Skeletal muscle cell (primary cell): ENCODE measurements at places on chromosomes 11 and 22.
A peak's percentile ranks its signal among the peaks of the same experiment; 100 is the strongest.

GRCh38 chr11:103848686-103849085, 187.8 kb upstream of the DDI1 start:
- DNase-seq, result no peak

- no peak for DNase-seq
These were observed 46.3 kb upstream of the ANO1 start for GRCh38 chr11:70031631-70032469.

- no peak for DNase-seq
These were observed 1.2 kb downstream of the TSPO start for GRCh38 chr22:43152357-43153071.

GRCh38 chr11:95867105-95867504, 56.8 kb downstream of the MTMR2 start:
- no peak for DNase-seq

DNA sequence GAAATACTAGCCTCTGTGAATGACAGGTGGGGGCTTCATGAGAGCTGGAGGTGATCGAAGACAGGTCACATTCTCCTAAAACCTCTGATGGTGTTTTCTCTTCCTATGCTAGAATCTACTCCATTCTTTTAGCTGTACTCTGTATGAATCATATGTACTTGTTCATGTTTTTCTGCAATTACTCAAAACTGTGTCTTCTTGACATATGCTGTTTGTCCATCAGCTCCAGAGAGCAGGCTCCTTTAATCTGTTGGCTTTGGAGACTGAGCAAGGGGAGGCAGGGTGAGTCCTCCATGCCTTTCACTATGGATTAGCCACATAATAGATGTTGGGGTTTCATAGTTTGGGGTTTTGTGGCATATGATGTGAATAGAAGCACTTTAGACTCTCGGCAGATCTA, 598.8 kb downstream of the NTM start:
- DNase-seq, result no peak

DNA sequence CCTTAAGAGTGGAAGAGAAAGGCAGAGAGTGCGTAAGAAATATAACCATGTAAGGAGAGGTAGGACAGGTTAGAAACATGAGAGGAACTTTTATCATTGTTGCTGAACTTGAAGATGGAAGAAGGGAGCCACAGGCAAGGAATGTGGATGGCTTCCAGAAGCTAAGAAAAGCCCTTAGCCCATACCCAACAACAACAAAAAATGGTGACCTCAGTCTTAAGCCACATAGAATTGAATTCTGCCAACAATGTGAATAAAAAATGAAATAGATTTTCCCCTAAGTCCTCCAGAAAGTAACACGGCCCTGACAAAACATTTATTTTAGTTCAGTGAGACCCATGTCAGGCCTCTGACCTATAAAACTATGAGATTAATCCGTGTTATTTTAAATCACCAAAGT, 767.3 kb downstream of the FAM181B start:
- no peak for DNase-seq

DNA sequence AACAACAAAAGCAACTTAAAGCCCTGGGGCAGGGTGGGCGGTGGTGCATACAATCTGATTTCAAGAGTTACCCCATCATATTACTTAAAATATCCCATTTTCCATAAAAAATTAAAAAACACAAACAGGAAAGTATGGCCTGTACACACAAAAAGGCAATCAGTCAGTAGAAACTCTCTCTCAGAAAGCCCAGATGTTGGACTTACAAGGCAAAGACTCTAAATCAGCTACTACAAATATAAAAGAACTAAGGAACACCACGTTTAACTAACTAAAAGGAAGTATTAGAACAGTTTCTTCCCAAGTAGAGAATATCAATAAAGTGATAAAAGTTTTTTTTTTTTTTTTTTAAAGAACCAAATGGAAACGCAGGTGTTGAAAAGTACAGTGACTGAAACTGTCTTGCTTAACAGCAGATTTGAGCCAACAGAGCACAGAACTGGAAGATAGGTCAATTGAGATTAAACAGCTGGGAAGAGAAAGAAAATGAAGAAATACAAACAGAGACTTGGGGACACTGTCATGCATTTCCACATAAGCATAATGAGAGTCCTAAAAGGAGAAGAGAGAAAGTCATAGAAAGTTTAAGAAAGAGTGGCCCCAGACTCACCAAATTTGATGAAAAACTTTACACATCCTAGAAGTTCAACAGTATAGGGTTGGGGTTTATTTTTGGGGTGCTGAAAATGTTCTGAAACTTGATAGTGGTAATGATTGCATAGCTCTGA, 8.6 kb downstream of the SC5D start:
- DNase-seq, result no peak

DNA sequence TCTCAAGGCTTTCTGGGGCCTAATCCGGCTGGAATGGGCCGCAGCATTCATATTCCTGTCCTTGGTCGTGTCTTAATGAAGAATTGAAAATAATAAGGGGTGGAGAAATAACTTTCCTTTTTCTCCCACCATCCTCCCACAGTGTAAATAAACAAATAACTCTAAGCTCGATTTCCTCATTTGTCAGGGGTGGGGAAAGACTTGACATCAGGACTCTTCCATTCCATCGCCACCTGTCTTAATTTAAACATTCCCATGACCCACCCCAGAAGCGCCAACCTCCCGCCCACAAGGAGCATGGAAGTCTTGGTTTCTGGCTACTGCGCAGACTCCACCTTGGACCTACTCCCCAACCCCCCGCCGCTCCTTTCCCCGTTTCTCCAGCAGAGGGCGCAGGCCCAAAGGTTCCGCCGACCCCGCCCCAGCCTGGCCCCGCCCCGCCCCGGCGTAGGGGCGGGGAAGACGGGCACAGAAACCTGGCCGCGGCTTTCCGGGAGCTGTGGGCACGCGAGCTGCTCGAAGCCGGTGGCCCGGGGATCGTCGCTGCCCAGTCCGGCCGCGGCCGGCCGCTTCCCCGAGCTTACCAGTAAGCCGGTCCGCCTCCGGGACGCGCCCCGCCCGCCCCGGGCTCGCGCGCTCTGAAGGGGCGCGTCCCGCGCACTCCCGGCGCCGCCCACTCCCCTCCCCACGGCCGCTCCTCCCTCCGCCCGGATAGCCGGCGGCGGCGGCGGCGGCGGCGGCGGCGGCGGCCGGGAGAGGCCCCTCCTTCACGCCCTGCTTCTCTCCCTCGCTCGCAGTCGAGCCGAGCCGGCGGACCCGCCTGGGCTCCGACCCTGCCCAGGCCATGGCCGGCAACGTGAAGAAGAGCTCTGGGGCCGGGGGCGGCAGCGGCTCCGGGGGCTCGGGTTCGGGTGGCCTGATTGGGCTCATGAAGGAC, at the start of gene CBL:
TSS of gene CBL (plus strand) at position 766 of the 937 bp plus-strand sequence. CDS start at position 845, 79 bp downstream.
- peak; percentile 45 for DNase-seq

GRCh38 chr11:69101115-69101791, 52.5 kb downstream of the TPCN2 start:
- peak; percentile 31 for DNase-seq

- DNase-seq, result no peak
These were observed 643 bp downstream of the TIGD3 start for GRCh38 chr11:65355013-65355775.

DNA sequence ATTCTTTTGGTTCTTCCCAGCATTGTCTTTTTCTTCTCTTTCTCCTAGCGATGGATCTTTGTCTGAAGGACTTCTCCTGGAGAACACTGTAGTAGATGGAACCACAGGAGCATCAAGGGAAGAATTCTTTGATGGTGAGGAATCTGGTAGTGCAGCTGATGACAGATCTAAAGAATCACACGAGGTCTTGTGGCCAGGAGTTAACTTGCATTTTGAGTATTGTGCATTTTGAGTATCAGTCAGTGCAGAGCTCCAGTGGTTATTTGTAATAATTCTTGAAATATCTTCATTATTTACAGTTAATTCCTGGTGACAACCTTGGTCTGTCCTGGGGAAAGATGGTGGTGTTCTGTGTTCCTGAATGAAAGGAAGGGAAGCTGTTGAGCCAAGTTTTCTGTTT, 14.5 kb upstream of the POGLUT3 start:
- no peak for DNase-seq

- no peak for DNase-seq
These were observed 388.4 kb upstream of the DDI1 start for GRCh38 chr11:103648054-103648453.

DNA sequence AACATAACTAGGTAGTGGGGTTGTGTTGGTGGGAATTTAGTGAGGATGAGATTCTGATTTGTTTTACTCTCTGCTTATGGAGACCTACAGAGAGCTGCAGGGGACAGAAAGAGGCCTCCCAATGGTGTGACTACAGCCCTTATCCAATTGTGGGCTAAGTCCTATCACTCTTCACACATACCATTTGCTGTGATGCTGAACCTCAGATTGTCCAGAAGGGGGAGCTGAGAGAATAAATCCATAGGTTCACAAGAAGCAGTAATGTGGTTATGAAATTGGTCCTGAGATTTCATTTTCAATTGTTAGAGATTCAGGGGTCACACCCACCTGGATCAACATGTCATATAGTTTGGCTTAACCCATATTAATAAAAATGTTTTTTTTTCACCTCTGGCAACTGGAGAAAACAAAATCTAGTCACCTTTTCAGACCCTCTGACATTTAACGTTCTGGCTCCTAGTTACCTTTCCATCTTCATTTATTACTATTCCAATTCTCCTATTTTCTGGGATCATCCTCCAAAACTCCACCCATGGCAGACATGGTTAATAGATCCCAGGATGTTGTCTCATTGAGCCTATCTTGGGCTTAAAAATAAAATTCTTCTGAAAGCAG, 53.3 kb upstream of the PTPN5 start:
- peak; percentile 4 for DNase-seq

DNA sequence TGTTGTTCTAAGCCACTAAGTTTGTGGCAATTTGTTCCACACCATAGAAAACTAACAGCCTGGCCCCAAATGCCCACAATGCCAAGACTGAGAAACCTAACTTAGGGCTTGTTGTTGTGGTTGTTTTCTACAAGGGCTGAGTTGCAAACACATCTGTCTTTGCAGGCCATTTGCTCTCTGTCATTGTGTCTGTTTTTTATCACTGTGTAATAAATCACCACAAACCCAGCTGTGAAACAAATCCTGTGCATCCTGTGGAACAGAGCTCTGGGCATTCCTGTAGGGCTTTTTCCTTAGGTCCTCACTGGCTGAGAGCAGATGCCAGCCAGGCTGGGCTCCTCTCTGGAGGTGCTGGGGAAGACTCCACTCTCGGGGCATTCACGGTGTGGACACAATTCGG, 15.7 kb upstream of the SYT8 start:
- DNase-seq, result no peak

DNA sequence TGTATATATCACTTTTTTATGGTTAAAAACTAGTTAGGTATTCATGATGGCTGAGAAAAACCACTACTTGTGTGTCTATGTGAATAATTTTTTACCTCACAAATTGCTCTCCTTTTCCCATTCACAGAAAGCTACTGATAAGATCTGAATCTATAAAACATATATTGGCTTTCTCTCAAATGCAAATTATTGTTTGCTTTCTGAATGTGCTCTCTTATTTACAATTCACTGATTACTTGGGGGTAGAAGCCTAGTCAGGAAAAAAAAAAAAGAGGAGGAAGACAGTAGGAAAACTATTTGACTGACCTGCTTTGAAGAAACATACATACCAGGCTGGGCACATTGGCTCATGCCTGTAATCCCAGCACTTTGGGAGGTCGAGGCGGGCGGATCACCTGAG, 20.5 kb downstream of the PGM2L1 start:
- DNase-seq, result no peak

DNA sequence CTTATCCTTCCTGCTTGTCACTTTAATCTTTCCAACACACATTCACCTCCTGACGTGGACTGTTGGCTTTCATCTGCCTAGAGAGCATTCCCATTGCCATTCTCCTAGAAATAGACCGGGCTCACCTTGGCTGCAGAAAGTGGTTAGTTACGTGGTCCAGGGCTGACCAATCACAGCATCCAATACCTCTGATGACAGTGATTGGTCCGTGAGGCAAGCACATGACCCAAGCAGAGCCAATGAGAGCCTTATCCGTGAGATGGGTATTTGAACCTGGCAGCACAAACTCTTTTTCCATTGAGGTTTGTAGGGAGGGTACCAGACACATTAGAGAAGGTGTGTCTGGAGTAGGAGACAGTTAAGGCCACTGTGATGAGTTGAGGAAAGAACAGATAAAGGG, 85.8 kb downstream of the MIAT start:
- DNase-seq, result no peak

DNA sequence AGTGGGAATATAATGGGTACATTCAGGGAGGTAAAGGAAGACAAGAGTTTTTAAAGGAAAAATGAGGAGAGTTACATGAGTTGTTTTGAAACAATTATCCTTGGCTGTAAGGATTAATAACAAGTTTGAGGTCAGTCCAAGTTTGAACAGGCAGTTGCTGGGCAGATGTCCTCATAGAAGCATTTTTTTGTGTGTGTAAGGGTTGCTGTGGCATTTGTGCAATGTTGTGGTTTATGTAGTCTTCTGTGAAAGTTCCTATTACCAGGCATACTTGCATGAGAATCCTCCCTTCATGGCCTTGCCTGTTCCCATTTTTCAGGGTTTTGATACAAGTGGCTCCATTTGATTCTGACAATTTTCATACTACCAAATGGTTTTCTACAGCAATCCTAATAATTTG, 400.2 kb downstream of the KCNA4 start:
- peak; percentile 53 for DNase-seq

- no peak for DNase-seq
These were observed 1318.1 kb downstream of the TBC1D22A start for GRCh38 chr22:48080316-48081165.

DNA sequence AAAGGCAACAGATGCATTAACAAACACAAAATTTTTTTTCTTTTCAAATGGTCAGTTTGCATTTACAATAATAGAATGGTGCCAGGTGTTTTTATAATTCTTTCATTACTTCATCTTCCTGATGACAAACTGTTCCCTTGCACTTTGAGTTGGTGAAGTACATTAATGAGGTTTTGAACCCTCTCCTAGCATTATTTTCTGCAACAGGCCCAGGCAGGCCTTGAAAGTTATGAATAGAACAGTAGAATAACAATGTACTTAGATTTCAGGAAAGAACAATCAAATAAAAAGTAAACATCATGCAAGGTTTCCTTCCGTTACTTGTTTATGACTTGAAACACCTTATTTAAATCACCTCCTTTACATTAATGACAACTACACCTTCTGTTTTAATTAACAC, 9.6 kb downstream of the BTG4 start:
- DNase-seq, result no peak

DNA sequence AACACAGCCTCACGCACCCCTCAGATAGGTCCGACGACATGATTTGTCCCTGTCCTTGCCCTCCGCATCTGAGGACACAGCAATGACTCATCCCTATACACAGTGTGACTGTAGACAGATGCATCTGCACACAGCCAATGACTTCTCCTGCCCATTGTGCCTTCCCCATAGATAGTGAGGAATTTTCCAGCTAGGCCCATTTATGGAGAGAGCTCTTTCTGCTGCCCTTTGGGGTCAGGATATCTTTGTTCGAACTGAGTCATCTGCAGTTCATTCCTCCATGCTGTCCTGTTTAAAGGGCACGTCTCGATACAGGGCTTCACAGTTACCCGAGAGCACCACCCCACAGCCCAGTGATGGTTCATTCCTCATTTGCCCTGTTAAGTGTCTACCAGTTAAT, 96.7 kb downstream of the LARGE1 start:
- DNase-seq, result no peak
